Ovary (tissue), 10 donors: ENCODE measurements at places on chromosomes 1 and 21. TPM values are rescaled to one million over a fixed set of nuclear protein-coding genes. Genes with fewer than 3 reads are reported as not detected.

The REN gene
- 71.6 TPM for total RNA-seq

- no peak for DNase-seq
- no peak overlapping the region for H3K27ac ChIP-seq
- H3K36me3 ChIP-seq = no peaks in the 10 kb centered on the region
- no peaks in the 10 kb centered on the region for H3K27me3 ChIP-seq
- H3K4me3 ChIP-seq = no peak overlapping the region
Measured at GRCh38 chr1:183593356-183593755, 3.1 kb upstream of the NCF2 start.

- H3K27me3 ChIP-seq = no peaks in the 10 kb centered on the region
- DNase-seq = no peak
- H3K4me3 ChIP-seq = no peak overlapping the region
- H3K36me3 ChIP-seq = no peaks in the 10 kb centered on the region
- H3K27ac ChIP-seq = no peak overlapping the region
Measured at GRCh38 chr1:108057541-108057940, 92.6 kb upstream of the VAV3 start.

DNA sequence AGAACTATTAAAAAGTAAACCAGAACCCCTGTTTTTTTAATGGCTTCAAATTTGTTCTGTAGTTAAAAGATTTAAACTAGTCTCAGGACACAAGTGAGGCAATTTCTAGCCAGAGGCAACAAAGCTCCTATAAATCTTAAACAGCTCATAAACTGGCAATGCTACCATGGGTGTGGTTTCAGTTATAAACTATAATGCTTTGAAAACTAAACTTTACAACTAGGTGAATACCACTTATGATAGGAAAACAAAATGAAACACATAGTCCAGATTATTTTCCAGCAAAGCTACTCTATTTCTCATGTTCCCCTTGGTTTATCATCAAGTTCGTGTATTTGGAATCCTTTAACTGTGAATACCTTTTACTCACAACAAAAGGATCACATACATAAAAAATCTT lies 282.5 kb downstream of the VAV3 start:
- H3K27ac ChIP-seq = no peak overlapping the region
- no peaks in the 10 kb centered on the region for H3K27me3 ChIP-seq
- H3K4me3 ChIP-seq = no peak overlapping the region

GRCh38 chr1:23214640-23215039 lies 2.7 kb downstream of the HTR1D start:
- no peak overlapping the region for H3K4me3 ChIP-seq
- peaks cover 9% of the 10 kb centered on the region for H3K27me3 ChIP-seq
- H3K4me1 ChIP-seq = no peaks in the 10 kb centered on the region
- H3K36me3 ChIP-seq = no peaks in the 10 kb centered on the region
- DNase-seq = no peak
- H3K27ac ChIP-seq = no peak overlapping the region
